ENCODE measurements at places on chromosomes 16 and 17.

- no peak for DNase-seq
Observed at GRCh38 chr17:16953347-16953746, 18.6 kb downstream of the TNFRSF13B start.

- peak; percentile 44 for DNase-seq
Observed at GRCh38 chr17:32516940-32517701, 30.3 kb downstream of the CDK5R1 start.

- no peak for DNase-seq
Observed at GRCh38 chr16:83967091-83967490, 953 bp upstream of the NECAB2 start.

DNA sequence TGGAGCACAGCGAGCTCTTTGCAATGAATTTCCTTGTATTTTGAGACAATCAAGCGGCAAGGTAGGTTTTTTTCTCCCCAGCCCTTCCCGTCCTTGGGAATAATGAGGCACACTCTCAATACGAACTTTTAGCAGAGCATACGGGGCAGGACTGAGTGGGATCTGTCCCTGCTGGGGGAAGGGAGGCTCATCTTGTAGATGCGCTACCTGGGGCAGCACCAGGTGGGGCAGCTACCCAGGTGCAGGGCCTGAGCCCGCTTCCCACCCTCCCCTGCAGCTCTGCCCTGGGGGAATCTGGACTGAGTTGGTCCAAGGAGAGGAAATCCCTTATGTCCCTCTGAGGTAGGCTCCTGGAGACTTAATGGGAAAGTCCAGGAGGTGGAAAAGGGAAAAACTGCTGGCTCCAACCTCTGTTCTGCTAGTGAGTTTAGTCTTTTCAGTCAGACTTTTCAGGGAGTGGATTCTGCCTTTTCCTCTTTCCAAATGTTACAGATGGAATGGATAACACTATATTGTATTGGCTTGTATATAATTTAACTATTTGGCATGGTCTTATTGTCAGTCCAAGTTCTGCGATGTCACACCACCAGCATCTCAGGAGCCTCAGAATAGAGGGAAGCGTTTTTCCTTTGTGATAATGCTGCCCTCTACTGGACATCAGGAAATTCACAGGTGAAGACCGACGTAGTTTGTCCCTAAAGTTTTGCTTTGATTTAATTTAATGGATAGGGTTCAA, 9.6 kb upstream of the CES1 start:
- peak; percentile 58 for DNase-seq

GRCh38 chr17:54813896-54814295, 86.8 kb upstream of the TOM1L1 start:
- DNase-seq = no peak

GRCh38 chr17:79992649-79993389, 42.9 kb downstream of the TBC1D16 start:
- DNase-seq = no peak

DNA sequence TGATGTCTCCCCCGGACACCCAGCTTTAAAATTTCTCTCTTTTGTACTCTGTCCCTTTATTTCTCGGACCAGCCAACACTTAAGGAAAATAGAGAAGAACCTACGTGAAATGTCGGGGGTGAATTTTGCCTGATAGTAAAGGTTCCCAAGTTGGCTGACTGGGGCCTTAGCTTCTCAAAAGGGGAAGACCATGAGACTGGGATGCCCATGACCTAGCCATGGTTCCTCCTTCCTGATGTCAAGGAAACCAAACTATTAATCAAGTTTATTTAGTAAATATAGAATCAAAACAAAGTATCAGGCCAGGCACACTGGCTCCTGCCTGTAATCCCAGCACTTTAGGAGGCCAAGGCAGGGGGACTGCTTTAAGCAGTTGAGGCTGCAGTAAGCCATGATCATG, 2.4 kb upstream of the EIF1 start:
- DNase-seq = no peak

- no peak for DNase-seq
Observed at GRCh38 chr16:85778873-85779272, 20.5 kb downstream of the EMC8 start.

GRCh38 chr16:57696240-57696639, 1.6 kb downstream of the DRC7 start:
- DNase-seq = no peak

DNA sequence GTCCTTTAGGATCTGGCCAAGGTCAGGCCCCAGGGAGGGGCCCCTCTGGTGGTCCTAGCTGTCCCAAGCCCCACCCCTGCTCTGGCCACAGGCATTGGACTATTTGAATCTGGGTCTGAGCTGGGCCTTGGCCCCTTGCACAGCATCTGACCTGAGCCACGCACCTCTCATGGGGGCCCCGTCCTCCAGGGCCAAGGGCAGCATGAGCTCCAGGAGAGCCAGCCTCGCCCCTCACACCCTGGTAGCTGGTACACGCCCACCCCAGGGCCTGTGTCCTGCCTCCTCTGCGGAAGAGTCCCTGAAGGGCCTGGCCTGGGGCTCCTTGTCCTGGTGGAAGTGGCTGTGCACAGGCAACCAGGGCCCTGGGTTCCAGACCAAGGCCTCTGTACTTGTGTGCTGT, 23.8 kb downstream of the ENDOV start:
- DNase-seq = no peak

DNA sequence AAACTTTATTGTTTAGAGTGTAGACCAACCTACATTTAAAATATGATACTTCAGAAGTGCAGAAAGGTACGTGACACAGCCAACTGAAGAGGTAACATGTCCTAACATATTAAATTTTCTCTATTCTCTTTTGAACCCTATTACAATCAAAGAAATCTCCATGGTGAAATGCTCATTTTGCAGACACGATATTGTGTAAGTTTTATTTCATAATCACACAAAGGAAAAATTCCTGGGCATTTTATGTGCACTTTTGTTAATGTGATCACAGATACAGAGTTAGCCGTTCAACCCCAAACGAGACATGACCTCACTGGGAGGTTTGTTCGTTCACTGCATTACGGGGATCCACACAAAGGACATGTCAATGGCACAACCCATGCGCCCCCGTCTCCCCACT, 21.8 kb downstream of the KCNJ16 start:
- no peak for DNase-seq

- DNase-seq = no peak
Observed at GRCh38 chr17:63270610-63271009, 175.5 kb downstream of the CYB561 start.

Data from NCI-H1436 (cell line).